GM12878 (cell line): ENCODE measurements at places on chromosomes 11 and 22. TPM values are rescaled to one million over a fixed set of nuclear protein-coding genes. Genes with fewer than 3 reads are reported as not detected.

The IL18 gene
- 0.19 and 0.41 TPM in 2 replicates for polyA plus RNA-seq

The RBX1 gene
- polyA plus RNA-seq = 391 and 396 TPM in 2 replicates

The DEPDC5 gene
- 21.4 and 26.9 TPM in 2 replicates for polyA plus RNA-seq

The SCN2B gene
- polyA plus RNA-seq = not detected in 2 replicates

The EXT2 gene
- 17.2 and 22.8 TPM in 2 replicates for polyA plus RNA-seq

The TBX1 gene
- polyA plus RNA-seq = not detected in 2 replicates

The NTM gene
- not detected in 2 replicates for polyA plus RNA-seq

The COMT gene
- polyA plus RNA-seq = 139 and 152 TPM in 2 replicates

The SLC37A2 gene
- 0.41 and 2.3 TPM in 2 replicates for polyA plus RNA-seq

The PKP3 gene
- polyA plus RNA-seq = not detected in 2 replicates

The SLC43A3 gene
- polyA plus RNA-seq = 178 and 189 TPM in 2 replicates
